Stimulated activated CD8-positive, alpha-beta memory T cell treated with anti-CD3 and anti-CD28 coated beads, Interleukin-2, amount 100 ng/mL, for 1 hour (primary cell): ENCODE measurements at places on chromosomes 1 and 21.

DNA sequence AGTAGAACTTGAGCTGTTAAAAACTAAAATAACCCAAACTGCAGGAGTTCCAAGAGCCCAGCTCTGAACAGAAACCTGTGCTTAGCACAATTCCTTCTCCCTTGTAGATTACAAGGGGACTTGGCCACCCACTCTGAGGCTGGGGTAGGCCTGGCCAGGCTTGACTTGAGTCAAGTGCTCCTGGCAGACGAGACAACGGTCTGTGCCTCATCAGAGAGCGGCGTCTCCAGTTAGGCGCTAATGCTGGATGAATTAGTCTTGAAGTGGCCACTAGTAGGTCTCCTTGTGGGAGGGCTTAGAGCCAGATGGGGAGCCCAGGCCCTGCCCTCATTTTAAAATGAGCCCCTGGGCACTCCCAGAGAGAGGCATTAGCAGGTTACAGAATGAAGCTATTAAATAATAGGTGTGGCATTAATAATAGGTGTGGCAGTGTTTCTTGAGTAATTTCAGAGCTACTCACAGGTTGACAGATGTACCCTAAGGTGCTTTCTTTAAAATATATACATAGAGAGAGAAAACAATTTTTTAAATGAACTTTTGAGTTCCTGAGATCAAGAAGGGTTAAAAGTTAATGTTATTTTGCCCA, 1.1 kb downstream of the EEIG2 start:
- DNase-seq: no peak

GRCh38 chr21:34762786-34763185, 94.0 kb downstream of the CLIC6 start:
- no peak for DNase-seq

DNA sequence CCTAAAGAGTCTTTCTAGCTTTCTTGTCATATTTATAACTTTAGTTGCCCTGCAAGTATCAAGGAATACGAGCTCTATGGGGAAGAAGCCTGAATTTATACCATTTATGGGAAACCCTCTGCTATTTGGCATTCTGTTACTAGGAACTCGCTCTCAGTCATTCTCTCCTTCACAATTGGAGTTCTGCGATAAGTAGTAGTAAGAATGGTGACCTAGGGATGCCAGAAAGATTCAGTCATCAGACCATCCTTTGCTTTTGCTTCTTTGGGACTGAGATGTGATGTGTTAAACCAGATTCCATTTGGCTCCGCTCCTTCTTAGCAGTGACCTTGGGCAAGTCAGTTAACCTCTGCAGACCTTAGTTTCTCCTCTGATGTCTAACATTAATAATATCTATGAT, 256.5 kb downstream of the FGGY start:
- no peak for DNase-seq

GRCh38 chr21:42027822-42028765, 17.9 kb upstream of the ZBTB21 start:
- DNase-seq: no peak

- no peak for DNase-seq
These were observed 398.9 kb downstream of the MATN1 start for GRCh38 chr1:30324251-30325084.

DNA sequence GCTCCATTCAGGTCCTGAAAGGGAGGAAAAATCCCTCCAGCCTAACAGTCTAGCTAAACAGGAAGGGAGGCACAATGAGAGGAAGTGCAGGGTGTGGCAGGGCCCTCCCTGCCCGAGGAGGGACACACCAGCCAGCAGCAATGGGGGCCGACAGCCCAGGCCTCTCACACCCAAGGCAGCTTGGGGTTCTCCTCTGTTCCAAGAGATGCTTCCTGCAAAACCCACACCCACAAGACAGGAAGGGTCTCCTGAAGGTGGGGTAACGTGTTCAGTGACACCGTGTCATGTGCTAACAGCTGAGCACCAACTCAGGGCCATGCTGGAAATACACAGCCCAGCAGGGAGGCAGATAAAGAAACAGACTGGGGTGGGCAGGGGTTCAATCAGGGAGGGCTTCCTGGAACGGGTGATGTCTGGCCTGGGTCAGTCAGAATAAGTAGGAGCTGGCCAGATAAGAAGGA, 10.2 kb downstream of the ECE1 start:
- no peak for DNase-seq

DNA sequence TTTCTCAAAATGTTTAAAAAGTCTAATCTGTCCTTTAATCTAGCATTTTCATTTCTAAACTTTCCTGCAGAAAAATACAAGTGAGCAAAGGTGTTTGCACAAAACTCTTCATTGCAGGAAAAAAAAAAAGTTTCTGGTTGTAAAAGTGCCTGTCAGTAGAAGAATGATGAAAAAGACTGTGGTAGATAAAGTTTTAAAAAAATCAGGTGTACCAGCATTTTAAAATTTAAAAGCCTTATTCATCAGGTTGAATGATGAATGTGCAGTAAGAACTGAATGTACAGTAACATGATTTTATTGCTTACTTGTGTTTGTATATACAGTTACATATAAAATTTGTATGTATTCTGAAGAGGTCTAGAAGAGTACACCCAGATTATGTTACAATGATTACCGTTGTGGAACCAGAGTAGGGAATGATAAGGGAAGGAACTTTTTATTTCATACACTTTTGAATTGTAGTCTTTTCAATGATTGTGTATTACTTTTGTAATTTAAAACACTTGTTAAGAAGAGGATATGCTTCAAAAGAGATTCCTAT, 54.0 kb downstream of the FNBP1L start:
- DNase-seq: no peak

GRCh38 chr1:165129568-165130164, 226.8 kb downstream of the LMX1A start:
- no peak for DNase-seq

DNA sequence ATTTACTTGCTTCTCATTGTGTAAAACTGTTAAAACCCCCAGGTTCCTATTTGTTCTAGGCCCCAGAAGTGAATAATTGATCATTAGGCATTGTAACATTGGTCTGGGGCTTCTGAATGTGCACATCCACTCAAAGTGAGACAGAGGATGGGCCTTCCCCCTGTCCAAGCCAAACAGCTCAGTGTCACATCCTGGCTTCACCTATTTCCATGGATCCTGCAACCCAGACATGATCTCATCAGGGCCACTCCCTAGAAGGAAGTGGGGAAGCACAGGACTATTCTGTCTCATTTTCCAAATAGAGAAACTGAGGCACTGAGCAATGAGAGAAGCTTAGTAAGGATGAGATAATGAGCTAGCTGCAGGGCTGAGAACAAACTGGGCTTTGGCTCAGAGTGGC, 47.4 kb upstream of the TSPAN2 start:
- DNase-seq: no peak

DNA sequence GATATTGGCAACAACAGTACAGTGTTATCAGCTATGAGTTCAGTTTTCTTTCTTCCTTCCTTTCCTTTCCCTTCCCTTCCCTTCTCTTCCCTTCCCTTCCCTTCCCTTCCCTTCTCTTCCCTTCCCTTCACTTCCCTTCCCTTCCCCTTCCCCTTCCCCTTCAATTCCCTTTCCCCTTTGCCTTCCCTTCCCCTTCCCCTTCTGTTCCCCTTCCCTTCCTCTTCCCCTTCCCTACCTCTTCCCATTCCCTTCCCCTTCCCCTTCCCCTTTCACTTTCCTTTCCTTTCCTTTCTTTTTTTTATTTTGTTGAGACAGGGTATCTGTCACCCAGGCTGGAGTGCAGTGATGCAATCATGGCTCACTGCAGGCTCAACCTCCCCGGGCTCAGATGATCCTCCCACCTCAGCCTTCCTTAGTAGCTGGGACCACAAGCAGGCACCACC, 72.3 kb upstream of the CAPZB start:
- no peak for DNase-seq

GRCh38 chr21:46264690-46265144, 20.7 kb downstream of the MCM3AP start:
- no peak for DNase-seq

DNA sequence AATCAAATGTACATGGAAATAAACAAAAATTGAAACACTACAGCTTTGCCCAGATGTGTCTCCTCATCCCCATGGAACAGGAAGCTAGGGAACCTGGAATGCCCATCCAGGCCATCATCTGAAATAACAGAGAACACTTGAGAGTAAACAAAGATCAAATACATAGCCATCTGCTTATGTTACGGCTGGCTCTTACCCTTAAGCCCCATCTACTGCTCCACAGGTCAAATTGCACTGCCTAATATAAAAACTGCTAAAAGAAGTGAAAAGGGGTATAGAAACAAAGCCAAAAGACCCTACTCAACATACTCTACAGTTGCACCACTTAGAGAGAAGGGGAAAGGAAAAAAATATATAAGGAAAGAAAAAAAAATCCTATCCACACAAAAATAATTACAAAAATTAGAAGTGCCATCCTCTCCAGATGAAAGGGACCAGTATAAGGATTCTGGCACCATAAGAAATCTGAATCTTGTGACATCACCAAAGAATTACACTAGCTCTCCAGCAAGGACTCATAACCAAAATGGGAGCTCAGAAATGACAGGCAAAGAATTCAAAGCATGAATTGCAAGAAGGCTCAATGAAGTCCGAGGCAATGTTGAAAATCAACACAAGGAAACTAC, 26.9 kb downstream of the OR6Y1 start:
- no peak for DNase-seq
